ENCODE measurements at places on chromosomes 5 and 9.

DNA sequence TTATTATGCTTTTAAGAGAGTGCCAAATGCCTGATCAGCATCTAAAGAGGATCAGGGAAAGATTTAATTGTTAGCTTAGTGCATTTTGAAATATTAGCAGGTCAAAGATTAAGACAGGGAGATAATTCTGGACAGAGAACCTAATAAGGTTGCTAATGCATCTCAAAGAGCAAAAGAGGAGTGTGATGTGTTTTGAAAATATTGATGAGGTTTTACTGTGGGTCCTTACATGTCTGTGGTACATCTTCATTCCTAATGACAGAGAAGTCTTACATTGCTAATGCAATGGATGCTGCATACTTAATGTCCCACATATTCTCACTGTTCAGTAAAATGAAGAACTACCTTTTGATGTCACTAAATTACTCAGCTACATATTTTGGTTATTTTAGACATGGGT, 154.1 kb downstream of the TAF11L14 start:
- DNase-seq = no peak

GRCh38 chr9:120542701-120543490, 37.1 kb downstream of the CDK5RAP2 start:
- no peak for DNase-seq

DNA sequence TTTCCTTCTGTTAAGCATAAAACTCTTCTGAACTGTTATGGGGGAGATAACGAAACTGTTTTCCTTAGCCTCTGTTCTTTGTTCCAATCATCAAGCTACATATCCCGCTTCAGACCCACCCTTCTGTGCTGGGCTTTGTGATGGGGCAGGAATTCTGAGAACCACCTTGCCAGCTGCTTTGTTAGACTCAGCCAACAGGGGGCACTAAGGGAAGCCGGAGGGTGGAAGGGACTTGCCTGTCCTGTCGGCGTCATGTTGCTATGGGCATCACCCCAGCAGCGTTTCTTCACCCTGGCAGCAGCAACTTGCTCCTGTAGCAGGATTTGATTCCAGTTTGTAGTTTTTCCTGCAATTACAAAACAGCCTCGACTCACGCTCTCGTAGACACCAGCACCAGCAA, 169.1 kb downstream of the CAAP1 start:
- DNase-seq = no peak

DNA sequence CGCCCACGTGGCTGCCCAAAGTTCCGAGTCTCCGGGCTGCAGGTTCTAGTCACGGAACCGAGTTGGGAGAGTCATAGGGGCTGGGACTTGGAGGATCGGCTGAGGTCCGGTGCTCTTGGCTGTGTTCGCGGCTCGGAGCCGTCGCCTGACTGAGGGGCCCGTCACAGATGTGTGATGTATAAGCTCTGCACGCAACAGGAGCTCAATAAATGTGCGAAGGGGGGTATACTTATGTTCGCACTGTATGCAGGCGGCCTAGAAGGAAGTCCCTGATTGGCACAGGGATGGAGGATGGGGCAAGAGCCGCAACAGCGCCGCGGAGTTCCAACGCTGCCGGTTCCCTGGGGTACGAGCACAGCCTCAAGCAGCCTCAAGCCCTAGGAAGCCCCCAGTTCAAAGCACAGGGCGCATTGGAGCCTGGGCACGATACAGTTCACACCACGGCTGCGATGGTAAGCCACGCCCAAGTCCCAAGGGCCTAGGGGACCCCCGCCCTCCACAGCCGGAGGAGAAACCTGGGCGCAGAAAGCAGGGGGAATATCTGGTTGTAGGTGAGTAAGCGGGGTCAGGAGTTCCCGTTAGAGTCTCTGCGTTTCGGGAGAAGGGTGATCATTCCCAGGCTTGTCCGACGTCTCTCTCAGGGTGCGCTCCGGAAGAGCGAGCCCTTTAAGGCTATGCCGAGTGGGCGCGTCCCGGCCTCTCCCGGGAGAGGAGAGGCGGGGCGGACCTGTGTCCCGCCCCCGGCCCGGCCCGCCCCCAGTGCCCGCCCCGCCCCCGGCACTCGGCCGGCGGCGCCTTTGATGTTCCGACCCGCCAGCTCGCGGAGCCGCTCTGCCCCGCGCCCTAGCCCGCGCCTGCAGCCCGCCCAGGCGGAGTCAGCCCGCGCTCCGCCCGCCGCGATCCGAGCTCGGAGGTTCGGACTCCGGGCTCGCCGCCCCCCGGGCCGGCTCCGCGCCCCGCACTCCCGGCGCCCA, at the start of gene TCF7:
TSS of gene TCF7 (plus strand) at position 780 of the 974 bp plus-strand sequence. CDS start 226 bp downstream, outside the sequence.
- DNase-seq = peak; percentile 74

- no peak for DNase-seq
Observed at GRCh38 chr9:110143950-110144545, 63.9 kb downstream of the C9orf152 start.

GRCh38 chr9:105281272-105281671, 36.8 kb downstream of the SLC44A1 start:
- no peak for DNase-seq

GRCh38 chr9:28319981-28320380, 746.7 kb upstream of the C9orf72 start:
- no peak for DNase-seq

DNA sequence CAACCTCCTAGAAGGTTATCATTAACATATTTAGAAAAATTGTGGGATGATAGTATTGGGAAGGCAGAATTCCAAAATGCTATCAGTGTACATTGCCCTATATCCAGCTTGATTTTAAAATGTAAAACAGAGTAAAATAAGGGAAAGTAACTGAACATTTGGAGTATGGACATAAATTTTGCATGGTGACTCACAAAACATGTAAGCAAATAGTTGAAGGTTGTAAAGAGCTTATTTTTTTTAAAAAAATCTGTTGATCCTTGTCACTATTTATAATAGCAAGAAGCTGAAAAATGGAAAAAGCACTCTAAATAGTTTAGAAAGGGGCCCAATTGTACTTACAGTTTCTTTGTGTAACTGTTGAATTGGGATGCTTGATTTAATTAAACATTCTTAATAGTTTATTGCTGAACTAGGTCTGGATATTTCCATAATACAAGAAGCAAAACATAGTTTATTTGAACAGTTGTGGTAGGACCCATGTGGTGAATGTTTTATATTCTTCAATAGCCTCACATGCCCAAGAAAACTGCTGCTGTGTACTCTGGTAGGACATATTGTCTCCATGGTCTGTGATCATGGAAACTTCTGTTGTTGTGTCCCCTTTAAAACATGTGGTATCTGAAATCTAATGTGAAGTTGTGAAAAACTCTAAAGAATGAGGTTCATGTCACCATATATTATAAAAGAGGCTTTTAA, 82.4 kb downstream of the NNT start:
- no peak for DNase-seq

- DNase-seq = no peak
Observed at GRCh38 chr9:108751369-108751768, 104.4 kb downstream of the ACTL7B start.

- DNase-seq = no peak
Observed at GRCh38 chr5:142109331-142110045, 909 bp downstream of the NDFIP1 start.

DNA sequence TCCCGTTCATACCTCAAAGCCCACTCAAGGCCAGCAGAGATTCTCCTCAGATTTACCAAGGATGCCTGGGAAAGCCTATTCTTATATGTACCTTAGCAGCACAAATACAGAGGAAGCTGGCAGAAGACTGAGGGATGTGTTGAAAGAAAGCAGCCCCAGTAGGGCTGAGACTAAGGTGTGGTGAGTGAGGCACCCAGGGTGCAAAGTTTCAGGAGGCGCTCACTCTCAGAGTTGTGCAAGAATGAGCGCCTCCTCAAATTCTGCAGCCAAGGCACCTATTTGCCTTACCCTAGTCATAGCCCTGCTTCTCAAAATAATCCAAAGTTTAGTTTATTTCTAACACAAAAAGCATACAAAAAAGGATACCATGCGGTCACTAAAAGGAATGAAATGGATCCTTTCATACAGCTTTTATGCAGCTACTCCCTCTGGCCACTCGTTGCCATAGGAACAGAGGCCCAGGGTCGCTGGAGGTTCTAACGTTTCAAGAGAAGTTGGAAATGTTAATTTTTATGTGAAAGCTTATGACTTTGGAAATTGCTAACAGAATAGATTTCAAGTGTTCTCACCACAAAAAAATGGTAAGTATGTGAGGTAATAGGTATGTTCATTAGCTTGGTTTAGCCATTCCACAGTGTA, 79.7 kb upstream of the SMIM23 start:
- DNase-seq = no peak

GRCh38 chr9:92291577-92291976, 1.9 kb downstream of the IARS1 start:
- no peak for DNase-seq

- no peak for DNase-seq
Observed at GRCh38 chr5:111755942-111756381, 1.0 kb downstream of the NREP start.

GRCh38 chr9:114504341-114505186, 709 bp downstream of the WHRN start:
- DNase-seq = peak; percentile 30

GRCh38 chr5:159874263-159874662, 42.0 kb upstream of the ADRA1B start:
- no peak for DNase-seq

- no peak for DNase-seq
Observed at GRCh38 chr5:123514615-123515355, 2.8 kb downstream of the CSNK1G3 start.

GRCh38 chr5:73922875-73923557, 297.0 kb downstream of the ARHGEF28 start:
- DNase-seq = no peak
